ENCODE measurements at places on chromosomes 7 and 10. TPM values are rescaled to one million over a fixed set of nuclear protein-coding genes. Genes with fewer than 3 reads are reported as not detected.

GRCh38 chr10:7136016-7136415, 274.8 kb downstream of the SFMBT2 start:
- DNase-seq, result no peak

The ALOX5 gene
- 3.2 TPM for total RNA-seq

DNA sequence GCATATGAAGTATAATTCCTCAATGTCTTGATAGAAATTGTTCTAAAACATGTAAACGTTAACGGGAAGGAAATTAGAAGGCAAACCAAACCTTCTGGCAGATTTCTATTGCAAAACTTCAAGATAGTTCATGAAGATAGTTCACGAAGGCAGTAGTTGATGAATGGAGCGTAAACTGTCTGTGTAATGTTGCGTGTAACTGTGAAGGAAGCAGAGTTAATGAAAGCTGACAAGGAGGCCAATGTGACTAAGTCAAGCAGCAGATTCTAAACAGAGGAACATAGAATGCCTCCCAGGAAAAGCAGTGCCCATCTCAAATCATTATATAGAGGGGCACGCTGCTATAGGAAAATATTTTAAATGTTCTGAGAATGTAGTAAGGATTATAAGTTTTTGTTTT, 659.7 kb upstream of the IGFBP3 start:
- no peak for DNase-seq

The H2BK1 gene
- not detected for total RNA-seq

The METTL27 gene
- 0.44 TPM for total RNA-seq

The TAS2R41 gene
- not detected for total RNA-seq

GRCh38 chr10:15897287-15897686, 37.0 kb upstream of the MINDY3 start:
- DNase-seq, result no peak

Measured in left ventricle myocardium inferior (tissue), 1 donor.